Activated gamma-delta T cell treated with anti-CD3 and anti-CD28 coated beads, Interleukin-2, amount 50 U/mL, for 16 hours (primary cell): ENCODE measurements at places on chromosomes 11 and 22.

- DNase-seq = no peak
Measured at GRCh38 chr11:8071616-8072581, 9.1 kb upstream of the TUB start.

DNA sequence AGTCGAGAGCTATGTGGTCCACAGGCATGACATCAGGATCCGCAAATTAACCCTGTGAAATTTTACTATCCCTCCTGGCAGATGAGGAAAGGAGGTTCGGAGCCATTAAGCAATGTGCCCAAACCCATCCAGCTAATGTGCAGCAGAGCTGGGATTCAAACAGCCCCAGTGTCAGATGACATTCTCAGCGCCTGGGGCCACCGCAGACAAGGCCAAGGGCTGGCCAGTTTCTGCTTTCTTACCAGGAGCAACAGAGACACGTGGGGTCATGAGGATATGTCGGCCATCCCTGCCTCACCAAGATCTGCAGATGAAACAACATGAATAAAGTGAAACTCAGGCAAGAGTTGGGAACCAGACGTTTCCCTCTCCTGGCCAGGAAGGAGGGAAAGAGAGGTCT is 110.2 kb downstream of the TENM4 start:
- DNase-seq = no peak

DNA sequence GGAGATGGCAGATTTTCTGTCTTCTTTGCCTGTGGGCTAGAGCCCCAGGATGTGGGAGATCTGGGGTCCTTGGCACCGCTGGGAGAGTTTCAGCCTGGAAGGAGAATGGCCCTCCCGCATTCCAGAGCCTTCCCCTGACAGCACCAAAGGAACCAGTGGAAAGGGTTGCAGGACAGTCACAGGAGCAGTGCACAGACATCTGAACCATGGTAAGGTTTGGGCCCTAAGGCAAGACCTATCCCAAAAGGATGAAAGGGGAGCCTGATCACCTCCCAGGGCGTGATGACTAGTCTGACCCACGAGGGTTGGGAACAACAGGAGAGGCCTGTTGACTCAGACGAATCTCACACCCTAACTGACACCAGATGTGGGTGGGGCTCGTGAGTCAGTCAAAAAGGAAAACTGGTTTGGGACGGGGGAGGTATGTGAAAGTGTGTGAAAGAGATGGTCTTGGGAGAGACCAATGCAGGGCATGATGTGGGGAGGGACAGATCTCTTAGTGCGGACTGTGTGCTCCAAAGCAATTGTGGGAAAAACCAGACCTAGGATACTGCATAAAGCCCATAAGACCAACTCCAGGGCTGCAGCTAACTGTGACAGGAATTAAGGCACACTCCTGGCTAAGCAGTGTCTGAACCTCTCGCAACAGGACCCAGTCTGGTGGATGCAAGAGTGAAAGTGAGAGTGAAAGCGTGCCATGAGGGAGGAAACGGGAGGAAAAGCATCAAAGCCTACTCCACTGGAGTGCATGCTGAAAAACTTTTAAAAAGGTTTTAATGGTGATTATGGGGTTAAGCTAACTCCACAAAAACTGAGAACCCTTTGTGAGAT is 39.1 kb upstream of the GLYAT start:
- DNase-seq = no peak

DNA sequence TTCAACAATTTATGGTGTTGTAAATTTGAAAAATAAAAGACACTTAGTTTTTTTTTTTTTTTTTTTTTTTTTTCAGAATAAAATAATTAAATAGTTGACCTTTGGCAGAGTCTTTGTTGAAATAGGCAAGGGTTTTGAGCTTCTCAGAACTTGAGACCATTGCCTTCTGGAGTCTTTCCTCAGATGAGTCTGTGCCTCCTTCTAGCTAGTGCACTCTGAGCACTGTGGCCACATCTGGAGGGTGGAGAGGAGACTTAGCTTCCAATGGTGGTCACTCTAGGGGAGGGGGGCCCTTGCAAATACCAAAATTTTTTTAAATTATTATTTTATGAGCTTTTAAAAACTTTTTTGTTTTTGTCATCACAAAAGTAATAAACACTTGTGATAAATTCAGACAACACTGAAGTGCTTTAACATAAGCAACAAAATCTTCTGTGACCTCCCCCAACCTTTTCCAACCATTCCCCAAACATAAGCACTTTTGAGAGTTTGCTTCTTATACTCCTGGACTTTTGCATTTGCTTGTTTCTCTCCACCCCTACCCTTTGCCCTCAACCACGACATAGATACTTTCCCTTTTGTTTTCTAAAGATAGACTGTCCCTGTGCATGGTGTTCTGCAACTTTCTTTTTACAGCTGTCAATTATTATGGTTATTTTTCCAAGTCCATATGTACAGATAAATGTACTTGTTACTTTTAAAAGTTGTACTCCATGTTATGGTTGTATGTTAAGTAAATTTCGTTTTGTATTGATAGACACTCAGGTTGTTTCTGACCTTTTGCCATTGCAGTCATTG is 41.1 kb downstream of the BMAL1 start:
- no peak for DNase-seq

- peak; percentile 70 for DNase-seq
Measured at GRCh38 chr11:795634-796564, 2.2 kb downstream of the SLC25A22 start.
